T47D (cell line): ENCODE measurements at places on chromosomes 7 and 10.

GRCh38 chr10:103701380-103702222 is 153.8 kb downstream of the SH3PXD2A start:
- DNase-seq = no peak

DNA sequence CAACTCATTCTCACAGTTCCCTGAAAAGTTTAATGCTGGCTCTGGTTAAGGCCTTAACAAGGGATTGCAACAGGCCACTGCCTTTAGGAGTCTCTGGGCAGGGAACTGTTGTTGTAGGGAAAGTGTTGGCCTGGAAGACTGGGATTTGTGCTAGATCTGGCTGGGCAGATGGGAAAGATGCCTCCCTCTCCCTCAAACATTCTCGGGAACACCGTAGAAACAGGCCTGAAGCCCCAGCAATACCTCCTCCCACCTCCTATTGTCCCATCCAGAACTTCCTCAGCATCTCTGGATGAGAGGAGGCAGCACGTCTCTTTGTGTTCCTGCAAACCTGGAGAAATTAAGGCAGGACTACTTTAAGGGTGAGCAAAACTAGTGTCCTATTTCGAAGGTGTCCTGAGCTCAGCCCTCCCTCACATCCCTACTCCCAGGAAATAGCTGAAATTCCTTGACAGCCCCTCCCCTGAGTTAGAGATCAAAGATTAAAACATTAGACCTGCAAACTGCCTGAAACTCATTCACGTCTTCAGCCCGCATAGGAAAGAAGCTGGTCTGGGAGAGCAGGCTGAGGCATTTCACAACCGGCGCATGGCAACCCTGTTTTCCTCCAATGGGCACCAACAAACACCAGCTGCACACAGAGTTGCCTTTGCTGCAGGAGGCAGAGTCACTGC is 10.9 kb upstream of the MAP3K8 start:
- no peak for DNase-seq

- DNase-seq = no peak
Observed at GRCh38 chr7:36277249-36277542, 112.5 kb upstream of the ANLN start.

- DNase-seq = no peak
Observed at GRCh38 chr7:134737566-134738345, 41.7 kb upstream of the CALD1 start.

GRCh38 chr10:97854743-97855142 is 5.1 kb downstream of the GOLGA7B start:
- no peak for DNase-seq
